ENCODE measurements at places on chromosomes 7 and 10.

DNA sequence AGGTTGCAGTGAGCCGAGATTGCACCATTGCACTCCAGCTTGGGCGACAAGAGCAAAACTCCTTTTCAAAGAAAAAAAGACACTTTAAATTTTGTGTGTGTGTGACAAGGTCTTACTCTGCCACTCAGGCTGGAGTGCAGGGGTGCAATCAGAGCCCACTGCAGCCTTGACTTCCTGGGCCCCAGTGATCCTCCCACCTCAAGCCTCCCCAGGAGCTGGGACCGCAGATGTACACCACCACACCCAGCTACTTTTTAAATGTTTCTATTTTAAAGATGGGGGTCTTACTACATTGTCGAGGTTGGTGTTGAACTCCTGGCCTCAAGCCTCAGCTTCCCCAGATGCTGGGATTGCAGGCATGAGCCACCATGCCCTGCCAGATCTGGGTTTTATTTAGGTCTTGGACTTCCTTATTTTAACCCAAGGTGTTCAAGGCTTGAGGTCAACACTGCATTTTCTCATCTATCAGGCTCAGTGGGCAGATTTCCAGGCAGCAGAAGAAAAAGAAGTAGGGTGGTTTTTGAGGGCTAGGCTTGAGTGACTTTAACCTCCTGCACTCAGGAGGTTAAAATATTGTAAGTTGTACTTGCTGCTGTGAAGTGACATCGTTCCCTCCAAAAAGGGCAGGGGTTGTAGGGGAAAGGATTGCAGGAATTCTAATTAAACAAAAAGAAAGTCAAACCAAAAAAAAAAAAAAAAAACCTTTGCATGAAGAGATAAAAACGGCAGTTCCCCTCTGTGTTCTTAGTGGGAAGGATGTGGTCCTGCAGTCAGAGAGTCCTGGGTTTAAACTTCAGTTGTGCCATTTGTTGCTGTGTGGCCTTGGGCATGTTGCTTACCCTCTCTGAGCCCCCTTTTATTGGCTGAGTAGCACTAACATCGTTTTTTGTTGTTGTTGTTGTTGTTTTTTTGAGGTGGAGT lies 71.5 kb downstream of the CARD11 start:
- DNase-seq: no peak

- no peak for DNase-seq
Observed at GRCh38 chr10:83897626-83898025, 241.7 kb upstream of the GHITM start.

DNA sequence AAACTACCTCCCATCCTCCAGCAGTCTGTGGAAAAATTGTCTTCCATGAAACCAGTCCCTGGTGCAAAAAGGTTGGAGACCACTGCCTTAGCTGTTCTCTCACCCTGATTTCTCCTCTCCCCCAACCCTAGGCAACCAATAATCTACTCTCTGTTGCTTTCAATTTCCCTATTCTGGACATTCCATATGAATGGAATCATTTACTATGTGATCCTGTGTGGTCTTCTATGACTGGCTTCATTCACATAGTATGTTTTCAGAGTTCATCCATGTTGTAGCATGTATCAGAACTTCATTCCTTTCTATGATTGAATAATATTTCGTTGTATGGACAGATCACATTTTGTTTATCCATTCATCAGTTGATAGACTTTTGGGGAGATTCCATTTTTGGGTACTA lies 38.3 kb upstream of the DLG5 start:
- DNase-seq: no peak

- no peak for DNase-seq
Observed at GRCh38 chr7:152869041-152869676, 109.6 kb downstream of the ACTR3B start.

DNA sequence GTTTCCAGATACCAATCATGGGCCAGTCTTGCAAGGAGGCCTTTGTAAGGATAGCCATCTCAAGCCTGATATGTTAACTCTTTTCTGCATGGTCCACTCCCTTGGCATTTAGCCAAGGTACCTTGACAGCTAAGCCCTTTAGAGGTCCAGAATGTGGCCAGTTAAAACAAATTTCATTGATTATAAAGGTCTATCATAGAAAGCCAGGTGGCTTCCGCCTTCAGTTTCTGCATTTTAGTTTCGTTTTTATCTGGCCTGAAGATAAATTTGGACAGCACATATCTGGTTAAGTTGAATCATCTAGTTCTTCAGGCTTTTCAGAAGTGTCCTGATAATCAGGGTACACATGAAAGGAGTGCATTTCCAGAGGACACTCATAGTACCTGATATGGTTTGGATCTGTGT lies 30.7 kb downstream of the ANKIB1 start:
- no peak for DNase-seq

- DNase-seq: no peak
Observed at GRCh38 chr7:23242321-23242720, 4.3 kb upstream of the GPNMB start.

- DNase-seq: no peak
Observed at GRCh38 chr10:125231116-125231812, 70.9 kb upstream of the CTBP2 start.

- DNase-seq: no peak
Observed at GRCh38 chr7:127252778-127253280, at the start of gene GRM8. TSS of gene GRM8 (minus strand) at chr7:127252941.

- DNase-seq: no peak
Observed at GRCh38 chr7:100753750-100754149, 20.4 kb downstream of the ZAN start.

DNA sequence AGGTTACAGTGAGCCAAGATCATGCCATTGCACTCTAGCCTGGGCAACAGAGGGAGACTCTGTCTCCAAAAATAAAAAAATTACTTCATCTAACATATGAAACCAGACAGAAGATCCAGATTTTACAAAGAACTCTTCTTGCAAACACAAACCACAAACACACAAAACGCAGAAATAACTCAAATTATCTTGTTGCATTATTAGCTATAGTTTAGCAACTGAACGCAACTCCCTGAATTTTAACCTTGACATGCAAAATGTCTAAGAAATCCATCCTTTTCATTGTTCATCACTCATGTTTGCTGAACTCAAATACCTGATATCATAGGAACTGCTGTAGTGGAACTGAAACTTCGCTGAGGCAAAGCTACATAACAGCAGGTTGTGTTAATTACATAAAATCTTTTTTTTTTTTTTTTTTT lies 64.1 kb downstream of the MICU1 start:
- no peak for DNase-seq

DNA sequence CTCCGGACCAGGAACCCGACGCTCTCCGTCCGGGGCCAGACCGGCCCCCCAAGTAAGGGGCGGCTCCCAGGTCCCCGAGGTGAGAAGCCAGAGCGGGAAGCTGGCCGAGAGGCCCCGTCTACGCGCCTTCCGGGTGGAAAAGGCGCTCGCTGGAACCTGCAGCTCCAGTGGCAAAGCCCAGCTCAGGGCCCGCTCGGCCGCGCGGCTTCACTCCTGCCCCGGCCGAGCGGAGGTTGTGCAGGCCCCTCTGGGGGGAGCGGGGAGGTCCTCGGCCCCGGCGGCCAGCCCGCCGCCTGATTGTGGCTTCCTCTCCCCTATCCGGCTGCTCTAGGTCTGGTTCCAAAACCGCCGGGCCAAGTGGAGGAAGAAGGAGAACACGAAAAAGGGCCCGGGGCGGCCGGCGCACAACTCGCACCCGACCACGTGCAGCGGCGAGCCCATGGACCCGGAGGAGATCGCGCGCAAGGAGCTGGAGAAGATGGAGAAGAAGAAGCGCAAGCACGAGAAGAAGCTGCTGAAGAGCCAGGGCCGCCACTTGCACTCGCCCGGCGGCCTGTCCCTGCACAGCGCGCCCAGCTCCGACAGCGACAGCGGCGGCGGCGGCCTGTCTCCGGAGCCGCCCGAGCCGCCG lies 2.9 kb downstream of the UNCX start:
- DNase-seq: no peak

DNA sequence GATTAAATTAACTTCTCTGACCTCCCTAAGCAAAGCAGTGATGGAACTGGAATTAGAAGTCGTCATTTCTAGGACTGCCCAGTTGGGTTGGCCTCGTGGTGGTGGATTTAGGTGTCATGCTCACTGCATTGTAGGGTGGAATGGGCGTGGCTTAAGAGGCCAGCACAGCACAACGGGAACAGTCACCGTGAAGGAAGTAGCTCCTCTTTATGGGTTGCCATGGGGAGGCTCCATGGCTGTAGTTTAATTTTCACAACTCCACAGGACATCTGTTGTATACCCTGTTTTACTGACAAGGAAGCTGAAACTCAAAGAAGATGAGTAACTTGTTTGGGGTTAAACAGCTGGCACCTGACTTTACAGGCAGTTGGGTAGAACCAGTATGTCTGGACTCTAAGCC lies 208.3 kb downstream of the CELF2 start:
- DNase-seq: no peak

DNA sequence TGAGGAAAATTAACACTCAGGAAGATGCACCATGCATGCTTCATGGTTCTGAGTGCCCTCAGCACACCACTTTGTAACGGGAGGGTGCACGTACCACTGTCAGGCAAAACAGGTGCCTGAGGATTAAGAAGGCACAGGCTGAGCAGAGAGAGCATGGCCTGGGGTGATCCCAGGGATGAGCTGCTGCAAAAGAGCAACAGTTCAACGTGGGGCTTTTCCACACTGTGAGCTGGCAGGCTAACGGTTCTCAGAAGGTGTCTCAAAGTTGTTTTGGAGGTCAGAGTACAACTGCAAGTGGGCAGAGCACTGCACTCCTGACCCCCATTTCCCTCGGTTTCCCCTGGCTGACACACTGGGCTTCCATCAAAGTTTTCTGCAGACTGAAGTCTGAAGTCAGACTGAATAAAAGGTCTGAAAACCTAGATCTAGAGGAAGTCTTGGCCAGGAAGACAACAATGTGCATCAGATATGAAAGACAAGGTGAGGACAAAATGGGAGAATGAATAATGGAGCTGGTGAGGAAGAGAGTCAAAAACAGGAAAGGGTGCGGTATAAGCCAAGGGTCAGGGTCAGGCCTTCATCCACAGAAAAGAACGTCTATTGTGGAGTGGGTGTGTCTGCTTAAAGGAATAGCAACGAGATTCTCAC lies 20.5 kb downstream of the ZNF438 start:
- DNase-seq: no peak

- no peak for DNase-seq
Observed at GRCh38 chr10:32687116-32687515, 241.2 kb downstream of the CCDC7 start.

DNA sequence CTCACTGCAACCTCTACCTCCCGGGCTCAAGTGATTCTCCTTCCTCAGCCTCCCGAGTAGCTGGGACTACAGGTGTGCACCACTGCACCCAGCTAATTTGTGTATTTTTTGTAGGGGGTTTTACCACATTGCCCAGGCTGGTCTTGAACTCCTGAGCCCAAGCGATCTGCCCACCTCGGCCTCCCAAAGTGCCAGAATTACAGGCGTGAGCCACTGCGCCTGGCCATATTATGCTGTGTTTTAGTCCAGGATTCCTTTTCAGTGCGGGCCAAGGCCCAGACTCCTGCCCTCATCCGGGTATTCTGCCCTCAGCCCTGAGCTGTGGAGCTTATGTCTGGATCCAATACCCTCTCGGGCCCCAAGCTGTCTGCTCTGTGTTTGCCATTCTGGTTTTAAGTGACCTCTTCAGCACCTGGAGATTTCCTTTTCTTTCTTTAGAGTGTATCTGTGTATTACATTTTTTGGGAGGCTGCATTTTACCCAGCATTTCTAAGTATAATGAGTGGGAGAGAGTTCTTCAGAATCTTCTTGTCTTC lies 114.9 kb downstream of the BUB3 start:
- no peak for DNase-seq

- no peak for DNase-seq
Observed at GRCh38 chr7:157616426-157616825, 279.6 kb downstream of the DNAJB6 start.

GRCh38 chr7:105246679-105247078 lies 142.0 kb downstream of the SRPK2 start:
- DNase-seq: no peak

DNA sequence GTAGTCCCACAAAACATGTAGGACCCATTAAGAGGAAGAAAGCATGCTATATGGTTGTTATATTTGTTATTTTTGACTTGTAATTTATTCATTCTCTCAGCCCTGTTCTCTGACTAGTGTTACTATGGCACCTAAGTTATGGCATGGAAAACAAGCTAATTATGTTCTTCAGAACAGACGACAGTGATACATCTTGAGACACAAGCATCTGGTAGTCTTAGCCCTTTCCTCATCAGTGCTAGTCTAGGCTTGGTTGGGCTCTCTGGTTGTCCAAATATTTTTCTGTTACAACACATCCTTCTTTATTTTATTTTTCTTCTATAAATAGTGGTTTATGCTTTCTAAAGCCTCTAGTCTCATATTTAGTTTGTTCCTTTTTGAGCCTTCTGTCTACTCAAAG lies 308.3 kb upstream of the KAT6B start:
- no peak for DNase-seq

GRCh38 chr7:2079332-2080059 lies 153.2 kb downstream of the MAD1L1 start:
- DNase-seq: no peak

DNA sequence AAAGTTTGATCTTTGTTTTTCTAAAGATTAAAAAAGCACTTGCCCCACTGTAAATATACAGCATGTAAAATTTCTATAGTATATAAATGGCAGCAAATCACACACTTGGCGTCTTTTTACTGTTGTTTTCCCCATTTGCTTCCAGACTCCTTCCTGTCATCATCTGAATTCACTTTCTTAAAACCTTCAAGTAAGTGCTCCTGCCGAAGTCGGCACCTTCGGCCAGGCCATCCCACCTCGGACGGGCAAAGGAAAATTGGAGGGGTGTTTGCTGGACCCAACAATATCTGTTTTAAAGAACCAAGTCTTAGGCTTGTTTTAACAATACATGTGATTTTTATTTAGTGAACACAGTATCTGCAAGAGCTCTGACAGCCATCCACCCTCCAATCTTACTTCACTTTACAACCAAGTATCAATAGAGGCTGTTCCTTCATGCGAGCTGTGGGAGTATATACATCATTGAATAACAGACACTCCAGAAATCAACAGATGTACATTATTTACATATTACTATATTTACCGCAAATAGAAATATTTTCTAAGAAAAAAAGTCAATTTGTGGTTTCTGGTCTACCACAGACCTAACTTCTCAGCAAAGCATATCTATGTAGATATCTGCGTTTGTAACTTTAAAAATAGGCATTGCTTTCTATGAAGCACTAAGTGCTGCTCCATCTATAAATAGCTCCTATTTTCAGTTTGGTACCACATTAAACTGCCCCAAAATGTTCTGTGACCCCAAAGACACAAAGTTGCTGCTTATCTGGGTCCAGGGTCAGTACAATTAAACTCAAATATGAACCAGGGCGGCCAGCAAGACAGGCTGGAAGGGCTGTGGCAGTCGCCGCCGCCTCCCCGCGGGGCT lies 110.7 kb downstream of the CYTH3 start:
- no peak for DNase-seq

DNA sequence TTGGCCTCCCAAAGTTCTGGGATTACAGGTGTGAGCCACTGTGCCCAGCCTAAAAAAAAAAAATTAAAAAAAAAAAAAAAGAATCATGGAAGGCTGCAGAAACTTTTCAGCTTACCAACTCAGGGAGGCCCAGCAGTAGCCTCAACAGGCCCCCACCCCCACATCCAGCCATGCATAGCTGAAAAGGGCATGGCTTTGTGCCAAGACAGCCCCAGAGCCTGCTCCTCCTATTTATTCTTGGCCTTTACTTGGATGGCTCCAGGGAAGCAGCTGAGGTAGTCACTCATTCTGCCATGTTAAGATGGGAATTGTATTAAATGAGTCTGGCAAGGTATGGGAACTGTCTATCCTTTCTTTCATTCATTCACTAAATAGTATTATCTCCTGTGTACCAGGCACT lies 13.7 kb upstream of the CNNM2 start:
- no peak for DNase-seq

GRCh38 chr7:371779-372545 lies 82.0 kb downstream of the FOXL3 start:
- no peak for DNase-seq
